Thyroid gland (tissue), 4 donors: ENCODE measurements at places on chromosomes 2 and 18. TPM values are rescaled to one million over a fixed set of nuclear protein-coding genes. Genes with fewer than 3 reads are reported as not detected.

GRCh38 chr2:160918906-160919503, 241.2 kb upstream of the TANK start:
- DNase-seq: peak; percentile 71

DNA sequence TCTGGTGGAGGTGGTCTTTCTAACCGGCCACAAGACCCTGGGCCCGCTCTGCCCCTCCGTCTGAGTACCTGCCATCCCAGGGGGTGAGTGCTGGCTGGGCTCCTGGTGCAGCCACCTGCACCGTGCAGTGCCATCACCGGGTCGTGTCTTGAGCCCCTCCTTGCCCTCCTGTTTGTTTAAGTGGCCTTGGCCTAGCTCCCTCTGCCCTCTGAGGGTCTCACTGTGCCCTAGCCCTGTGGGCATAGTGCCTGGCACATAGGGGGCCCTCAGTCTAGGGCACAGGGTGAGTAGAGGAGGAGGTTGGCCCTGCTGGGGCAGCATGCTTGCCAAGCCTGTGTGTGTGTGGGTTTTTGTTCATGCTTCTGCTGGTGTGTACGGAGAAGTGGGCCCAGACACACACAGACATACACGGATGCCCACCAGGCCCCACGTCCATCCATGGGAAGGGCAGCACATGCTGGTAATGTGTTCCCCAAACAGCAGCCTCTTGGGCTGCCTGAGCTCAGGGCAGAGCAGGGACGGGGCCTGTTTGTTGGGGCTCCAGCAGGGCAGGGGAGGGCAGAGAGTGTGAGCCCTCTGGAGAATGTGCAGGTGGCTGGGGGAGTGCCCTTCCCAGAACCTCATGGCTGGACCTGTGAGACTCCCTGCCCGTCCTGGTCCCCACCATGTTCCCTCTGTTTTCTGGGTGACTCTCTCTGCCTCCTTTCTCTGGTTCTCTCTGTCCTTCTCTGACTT, 94.6 kb downstream of the GLI2 start:
- no peak for DNase-seq

- DNase-seq: peak; percentile 77
Measured at GRCh38 chr18:40357536-40357935, 1597.5 kb upstream of the PIK3C3 start.

Gene POLR1A
- total RNA-seq: 18.3 TPM

DNA sequence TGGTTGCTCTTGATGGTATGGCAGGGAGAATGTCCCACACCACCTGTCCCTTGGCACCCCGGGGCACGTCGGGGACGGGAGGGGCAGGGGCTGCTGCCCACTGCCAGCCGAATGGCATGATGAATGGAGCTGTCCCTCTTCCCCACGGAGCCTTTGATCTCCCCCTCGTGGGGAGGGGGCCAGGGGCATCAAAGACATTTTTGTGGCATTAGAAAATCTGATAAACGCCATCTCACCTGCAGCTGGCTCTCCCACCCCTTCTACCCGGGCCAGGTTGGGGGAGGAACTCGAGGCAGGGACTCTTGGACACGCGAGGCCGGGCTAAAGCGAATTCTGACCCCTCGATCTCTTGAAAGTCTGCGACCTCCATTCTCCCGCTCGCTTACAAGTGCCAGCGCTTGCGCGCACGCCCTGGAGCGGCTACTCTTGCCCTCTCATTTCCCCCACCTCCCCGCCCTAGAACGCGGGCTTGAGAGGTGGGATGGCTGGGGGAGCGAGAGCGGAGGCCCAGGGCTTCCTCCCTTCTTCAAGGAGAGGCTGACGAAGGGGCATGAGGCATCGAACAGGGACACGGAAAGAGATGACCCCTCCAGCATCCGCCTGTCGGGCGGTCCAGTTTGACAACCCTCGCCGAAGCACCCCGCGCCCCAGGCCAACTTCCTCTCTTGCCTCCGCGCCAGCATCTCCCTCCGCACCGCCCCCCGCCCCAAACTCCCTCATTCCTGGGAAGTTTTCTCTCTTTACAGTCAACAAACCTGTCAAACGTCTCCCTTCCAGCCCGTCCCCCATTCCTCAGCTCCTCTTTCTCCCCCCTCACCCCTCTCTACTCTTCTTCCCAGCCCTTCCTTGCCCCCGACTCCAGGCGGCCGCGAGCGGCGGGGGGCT, 692 bp upstream of the WNT6 start:
- no peak for DNase-seq

DNA sequence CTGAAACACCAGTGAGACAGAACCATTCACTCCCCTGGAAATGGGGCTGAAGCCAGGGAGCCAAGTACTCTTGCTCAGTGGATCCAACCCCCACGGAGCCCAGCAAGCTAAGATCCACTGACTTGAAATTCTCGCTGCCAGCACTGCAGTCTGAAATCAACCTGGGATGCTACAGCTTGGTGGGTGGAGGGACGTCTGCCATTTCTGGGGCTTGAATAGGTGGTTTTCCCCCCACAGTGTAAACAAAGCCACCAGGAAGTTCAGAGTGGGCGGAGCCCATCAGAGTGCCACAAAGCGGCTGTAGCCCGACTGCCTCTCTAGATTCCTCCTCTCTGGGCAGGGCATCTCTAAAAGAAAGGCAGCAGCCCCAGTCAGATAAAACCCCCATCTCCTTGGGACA, 292.8 kb downstream of the LNPK start:
- DNase-seq: no peak

- DNase-seq: no peak
Measured at GRCh38 chr2:61419129-61419528, 51.8 kb downstream of the USP34 start.

Gene STAT4
- 6.3 TPM for total RNA-seq

- DNase-seq: no peak
Measured at GRCh38 chr2:239114616-239115265, 266.9 kb downstream of the TWIST2 start.

- DNase-seq: no peak
Measured at GRCh38 chr2:159539701-159540100, 76.6 kb downstream of the BAZ2B start.

GRCh38 chr2:241459520-241459919, 48.9 kb downstream of the STK25 start:
- DNase-seq: no peak

DNA sequence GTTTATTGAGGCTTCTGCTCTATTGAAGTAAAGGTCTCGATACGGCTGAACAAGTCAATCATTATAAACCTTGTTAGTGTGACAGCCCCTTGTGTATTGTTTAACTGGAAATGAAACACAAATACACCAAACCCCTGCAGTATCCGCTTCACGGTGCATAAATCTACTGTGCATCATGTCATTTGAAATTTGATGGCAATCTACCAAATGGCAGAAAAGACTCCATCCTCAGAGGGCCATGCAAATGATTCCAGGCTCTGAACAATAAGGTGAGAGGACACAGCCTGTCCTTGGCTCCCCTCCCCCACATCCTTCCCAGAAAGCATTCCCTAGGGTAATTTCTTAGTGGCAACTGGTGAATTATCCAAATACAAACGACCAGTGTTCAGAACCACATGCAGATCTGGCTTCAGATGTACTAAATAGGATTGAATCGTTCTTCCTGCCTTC, 80.6 kb downstream of the ADCYAP1 start:
- no peak for DNase-seq

DNA sequence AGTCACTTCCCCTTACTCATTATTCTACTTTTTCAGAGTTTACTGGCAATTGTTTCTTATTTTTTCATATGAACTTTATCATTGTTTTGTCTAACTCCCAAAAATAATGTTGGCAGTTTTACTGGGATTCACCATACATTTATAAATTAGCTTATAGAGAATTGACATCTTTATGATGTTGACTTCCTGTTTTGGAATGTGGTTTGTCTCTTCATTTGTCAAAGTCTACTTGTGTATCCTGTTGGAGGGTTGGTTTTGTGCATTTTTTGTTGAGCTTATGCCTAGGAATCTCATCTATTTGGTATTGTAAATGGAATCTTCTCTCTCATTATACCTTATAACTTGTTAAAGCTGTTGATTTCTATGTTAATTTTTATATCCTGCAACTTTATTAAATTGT, 16.4 kb downstream of the EPC2 start:
- DNase-seq: no peak

DNA sequence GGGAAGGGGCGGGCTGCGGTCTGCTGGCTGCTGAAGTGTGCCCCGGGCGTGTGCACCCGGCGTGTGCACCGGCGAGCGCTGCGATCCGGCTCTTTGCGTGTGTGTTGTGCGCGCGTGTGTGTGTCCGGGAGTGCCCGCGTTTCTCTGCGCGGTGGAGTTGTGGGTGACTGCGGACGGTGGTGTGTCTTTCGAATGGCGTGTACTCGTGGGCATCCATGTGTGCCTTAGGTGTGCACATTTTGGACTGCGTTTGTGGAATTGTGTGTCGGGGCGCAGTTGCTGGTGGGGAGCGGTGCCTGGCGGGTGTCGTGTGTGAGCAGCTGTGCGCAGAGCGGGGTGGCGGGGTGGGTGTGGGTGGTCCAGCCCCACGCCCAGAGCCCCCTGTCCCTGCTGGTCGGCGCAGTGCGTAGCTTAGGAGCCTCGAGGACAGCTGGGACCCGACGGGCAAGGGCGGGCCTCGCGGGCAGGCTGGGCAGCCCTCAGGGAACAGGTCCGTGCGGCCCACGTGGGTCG, 533 bp downstream of the HPCAL1 start:
- DNase-seq: no peak

- DNase-seq: no peak
Measured at GRCh38 chr2:81235601-81236000, 931.0 kb upstream of the LRRTM1 start.

- DNase-seq: no peak
Measured at GRCh38 chr18:62549755-62550154, 26.9 kb downstream of the ZCCHC2 start.

Gene METAP1D
- total RNA-seq: 6.1 TPM

DNA sequence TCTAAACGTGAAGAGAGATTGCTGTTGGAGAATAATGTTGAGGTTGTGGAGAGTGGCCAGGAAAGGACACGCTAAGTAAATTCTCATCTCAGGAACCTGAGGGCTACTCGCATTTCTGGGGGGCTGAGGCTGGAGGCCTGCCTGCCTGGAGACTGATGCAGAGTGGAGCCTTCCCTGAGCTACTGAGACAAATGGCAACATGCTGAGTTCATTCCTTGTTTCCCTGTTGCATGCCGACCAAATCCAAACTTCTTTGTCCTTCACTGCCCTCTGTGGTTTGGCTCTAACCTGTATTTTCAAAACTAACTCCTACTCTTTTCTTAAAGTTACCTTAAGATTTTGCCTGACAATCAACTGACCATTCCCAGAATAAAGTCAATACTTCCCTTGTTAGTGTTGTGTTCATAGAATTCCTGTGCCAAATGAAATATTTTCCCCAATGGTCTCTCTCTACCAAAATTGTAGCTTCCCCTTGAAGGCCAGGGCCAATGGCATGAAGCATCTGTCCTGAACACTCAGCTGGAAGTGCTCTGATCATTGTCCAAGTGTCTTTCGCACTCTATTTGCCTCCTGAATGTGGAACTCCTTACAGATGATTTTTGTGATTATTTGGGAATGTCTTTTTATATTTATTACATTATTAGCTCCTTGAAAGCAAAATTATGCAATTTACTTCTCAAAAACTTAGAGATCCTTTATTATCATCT, 1085.6 kb downstream of the SOCS6 start:
- DNase-seq: no peak

DNA sequence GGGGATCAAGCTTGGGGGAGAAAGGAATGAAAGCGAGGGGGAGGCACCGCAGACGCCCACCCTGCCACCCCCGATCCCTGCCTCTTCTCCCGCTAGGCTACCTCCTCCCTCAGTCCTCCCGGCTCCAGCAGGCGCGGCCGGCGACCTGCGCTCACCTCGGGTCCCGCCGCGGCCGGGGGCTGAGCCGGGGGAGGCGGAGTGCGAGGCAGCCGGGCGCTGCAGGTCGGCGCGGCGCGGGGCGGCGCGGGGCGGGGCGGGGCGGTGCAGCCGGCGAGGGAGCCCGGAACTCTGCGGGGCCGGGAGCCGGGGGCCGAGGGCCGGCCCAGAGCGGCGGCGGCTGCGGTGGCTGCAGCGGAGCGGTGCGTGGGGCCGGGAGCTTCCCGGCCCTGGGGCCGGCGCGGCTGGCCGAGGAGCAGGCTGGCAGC, 477 bp downstream of the ACVR1 start:
- DNase-seq: peak; percentile 61

Gene GMCL1
- 19.8 TPM for total RNA-seq

DNA sequence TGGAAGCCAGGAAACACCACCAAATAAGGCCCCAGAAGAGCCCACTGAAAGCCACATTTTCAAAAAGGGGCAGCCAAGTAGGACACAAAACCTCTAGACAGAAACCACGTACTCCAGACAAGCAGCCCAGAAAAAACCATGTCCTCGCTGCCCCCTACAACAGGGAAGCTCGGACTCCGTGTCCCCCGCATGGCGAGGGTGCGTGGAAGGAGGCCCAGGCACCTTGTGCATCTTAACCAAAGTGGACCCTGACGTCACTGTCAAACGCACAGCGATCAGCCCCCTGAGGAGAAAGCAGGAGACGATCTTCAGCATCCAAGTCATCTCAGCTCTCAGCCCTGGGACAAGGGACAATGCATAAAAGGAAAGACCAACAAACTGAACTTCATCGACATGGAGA, 168.4 kb downstream of the EIPR1 start:
- DNase-seq: no peak

Gene FEZ2
- 40.6 TPM for total RNA-seq

DNA sequence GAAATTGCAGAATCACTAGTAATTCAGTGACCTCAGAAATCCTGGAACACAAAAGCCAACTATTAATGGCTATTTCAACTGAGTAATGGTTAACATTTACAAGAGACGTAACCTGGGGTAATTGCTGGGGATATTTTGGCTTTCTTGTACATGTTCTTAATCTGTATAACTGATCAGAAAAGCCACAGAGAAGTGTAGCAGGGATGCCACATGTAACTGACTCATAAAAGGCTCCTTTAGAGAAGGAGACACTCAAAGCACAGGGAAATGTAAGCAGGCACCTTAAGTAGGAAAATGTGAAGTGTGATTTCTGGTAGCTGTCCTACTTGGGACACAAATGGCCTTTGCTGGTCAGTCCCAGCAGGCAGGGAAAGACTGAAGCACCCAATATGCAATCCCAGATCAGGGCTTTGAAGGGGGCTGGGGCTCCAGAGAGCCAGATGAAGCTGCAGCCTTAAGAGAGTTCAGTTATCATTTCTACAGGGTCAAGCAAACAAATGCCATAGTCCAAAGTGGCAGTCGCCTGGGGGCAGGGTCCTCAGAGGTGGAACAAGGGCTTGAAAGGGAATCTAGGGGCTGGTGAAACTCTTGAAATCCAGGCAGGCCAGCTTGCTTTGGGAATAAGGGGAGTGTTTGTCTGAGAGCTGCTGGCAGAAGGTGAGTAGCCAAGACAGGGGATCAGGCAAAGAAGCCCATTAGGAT, 7.2 kb upstream of the SPOPL start:
- DNase-seq: no peak

DNA sequence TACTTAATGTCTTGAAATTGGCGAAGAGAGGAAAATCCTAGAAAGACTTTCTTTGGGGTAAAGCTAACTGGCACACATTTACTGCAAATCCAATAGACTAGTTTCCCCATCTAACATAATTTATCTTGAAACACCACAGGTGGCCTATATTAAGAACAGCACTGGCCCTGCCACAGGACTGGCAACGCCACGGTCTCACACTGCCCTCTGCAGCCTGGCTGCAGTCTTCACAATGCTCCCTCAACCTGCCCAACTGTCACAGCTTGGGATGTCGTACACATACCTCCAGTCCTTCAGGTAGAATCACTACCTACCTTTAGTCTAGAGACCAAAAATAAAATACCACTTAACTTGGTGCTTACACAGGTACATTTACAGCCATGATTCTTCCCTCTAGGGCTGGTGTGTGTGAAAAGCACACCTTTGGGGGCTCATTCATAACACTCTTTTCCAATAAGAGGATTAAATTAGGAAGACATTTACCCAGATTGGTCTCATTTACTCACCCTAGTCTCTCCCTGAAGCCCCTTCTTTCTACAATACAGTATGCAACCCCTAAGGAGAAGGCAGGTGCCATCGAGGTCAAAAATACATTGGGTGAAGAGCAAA, 222.2 kb downstream of the C1D start:
- peak; percentile 80 for DNase-seq

Gene WBP1
- 119 TPM for total RNA-seq
